ENCODE measurements at places on chromosomes 2 and 18.

- H3K4me1 ChIP-seq = peaks cover 5% of the 10 kb centered on the region
- peaks cover 76% of the 10 kb centered on the region for H3K27me3 ChIP-seq
- DNase-seq = no peak
These were observed at the start of gene PROKR1 for GRCh38 chr2:68643011-68643873. Gene PROKR1, plus strand, starts transcription at chr2:68643579. Its CDS starts 2,243 bp downstream, at chr2:68645822.

DNA sequence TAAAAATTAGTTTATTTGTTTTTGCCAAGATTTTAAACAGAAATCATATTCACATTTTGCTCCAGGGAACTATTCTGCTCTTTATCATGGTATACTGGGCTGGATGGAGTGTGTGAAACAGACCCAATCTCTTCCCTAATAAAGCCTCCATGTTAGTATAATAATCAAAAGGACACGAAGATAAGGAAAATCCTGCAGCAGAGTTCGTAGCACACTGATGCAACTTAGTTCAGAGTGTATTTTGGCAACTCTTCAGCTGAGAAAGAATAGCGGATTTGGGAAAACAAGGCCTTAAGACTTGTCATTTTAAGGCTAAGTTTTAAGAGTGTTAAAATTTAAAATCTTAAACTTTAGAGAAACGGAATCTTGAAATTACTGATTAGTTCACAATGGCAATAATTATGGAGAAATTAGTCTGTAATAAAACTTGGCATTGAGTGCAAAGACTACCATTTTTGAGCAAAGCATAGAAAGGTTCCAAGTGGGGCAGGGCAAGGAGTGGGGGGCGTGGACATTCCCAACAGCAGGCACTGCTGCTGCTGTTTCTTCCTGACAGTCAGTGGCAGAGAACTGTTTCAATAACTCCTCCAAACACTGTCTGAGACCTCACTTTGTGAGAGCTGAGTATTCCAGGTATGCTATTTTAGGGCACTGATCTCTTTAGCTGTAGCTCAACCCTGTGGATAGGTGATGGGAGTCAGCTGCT lies 225.0 kb downstream of the HRH4 start:
- no peaks in the 10 kb centered on the region for H3K36me3 ChIP-seq
- no peak overlapping the region for H3K4me3 ChIP-seq
- no peaks in the 10 kb centered on the region for H3K4me1 ChIP-seq
- H3K27me3 ChIP-seq = peaks cover 22% of the 10 kb centered on the region
- no peak for DNase-seq

DNA sequence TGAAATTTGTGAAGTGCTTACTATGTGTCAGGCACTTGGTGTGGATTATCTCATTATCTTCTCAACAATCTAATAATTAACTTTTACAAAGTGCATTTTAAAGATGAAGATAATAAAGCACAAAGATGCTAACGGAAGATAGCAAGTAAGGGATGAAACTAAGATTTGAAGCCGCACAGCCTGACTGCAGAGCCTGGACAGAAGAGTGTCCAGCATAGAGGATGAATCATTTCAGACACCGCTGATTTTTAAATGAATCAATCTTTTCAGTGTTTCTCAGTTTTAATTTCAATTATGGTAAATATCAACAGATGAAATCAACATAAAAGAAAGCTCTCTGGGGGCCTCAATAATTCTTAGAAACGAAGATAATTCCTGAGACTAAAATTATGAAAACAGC lies 24.5 kb upstream of the STAM2 start:
- no peak overlapping the region for H3K27ac ChIP-seq
- H3K4me3 ChIP-seq = no peak overlapping the region
- H3K4me1 ChIP-seq = no peaks in the 10 kb centered on the region

GRCh38 chr2:151904807-151905206 lies 76.6 kb upstream of the ARL5A start:
- no peaks in the 10 kb centered on the region for H3K4me1 ChIP-seq
- no peaks in the 10 kb centered on the region for H3K36me3 ChIP-seq
- DNase-seq = no peak
- no peak overlapping the region for H3K27ac ChIP-seq
- no peak overlapping the region for H3K4me3 ChIP-seq
- peaks cover 7% of the 10 kb centered on the region for H3K27me3 ChIP-seq

DNA sequence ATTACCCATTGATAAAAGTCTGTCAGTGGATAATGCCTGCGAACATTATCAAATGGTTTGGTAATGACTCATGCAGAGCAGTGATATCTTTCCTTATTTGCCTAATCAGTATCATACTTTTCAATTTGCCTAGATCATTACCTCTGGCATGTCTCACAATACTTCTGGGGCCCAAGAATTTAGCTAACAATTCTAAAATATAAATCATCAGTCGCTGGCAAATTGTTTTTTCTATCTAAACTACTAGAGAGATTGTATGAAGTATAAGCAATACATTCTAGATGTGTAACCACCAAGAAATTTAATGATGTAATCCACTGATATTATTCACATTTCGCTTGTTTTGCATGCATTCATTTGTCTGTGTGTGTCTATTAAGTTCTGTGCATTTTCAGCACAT lies 191.2 kb upstream of the CDH19 start:
- H3K36me3 ChIP-seq = no peaks in the 10 kb centered on the region
- no peak for DNase-seq
- no peaks in the 10 kb centered on the region for H3K27me3 ChIP-seq
- H3K4me1 ChIP-seq = no peaks in the 10 kb centered on the region
